ENCODE measurements at places on chromosomes 1 and 21.

DNA sequence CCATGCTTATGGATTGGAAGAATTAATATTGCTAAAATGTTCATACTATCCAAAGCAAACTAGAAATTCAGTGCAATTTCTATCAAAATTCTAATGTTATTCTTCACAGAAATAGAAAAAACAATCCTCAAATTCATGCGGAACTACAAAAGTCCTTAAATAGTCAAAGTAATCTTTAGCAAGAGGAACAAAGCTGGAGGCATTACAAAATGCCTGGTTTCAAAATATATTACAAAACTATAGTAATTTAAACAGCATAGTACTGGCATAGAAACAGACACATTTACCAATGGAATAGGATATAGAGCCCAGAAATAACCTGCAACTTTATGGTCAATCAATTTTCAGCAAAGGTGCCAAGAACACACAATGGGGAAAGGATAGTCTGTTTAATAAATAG lies 3.8 kb downstream of the CTSS start:
- DNase-seq = no peak

DNA sequence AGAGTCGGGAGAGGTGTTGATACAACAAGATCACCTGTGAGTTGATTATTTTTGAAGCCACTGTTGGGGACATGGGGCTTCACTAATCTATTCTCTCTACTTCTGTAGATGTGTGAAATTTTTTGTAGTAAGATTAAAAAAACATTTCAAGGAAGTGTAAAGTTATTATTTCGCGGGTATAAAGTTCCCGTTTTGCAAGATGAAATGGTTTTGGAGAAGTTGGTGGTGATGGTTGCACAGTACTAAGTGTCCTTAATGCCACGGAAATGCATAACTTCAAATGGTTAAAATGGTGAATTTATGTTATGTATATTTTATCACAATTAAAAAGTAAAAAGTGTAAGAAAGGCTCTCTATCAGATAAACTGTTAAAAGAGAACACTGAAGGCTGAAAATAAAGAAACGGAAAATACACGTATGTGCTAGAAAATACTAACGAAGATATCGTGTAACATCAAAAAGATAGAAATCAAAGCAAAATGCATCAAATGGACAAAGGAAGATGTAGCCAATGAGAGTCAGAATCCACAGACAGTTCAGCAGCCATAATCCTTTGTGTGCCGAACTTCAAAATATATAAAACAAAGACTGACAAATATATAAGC lies 2.9 kb upstream of the ITGB2 start:
- DNase-seq = no peak

- no peak for DNase-seq
Measured at GRCh38 chr1:226864311-226864710, 6.1 kb upstream of the PSEN2 start.

GRCh38 chr1:15683345-15684039 lies 628 bp upstream of the PLEKHM2 start:
- DNase-seq = no peak

DNA sequence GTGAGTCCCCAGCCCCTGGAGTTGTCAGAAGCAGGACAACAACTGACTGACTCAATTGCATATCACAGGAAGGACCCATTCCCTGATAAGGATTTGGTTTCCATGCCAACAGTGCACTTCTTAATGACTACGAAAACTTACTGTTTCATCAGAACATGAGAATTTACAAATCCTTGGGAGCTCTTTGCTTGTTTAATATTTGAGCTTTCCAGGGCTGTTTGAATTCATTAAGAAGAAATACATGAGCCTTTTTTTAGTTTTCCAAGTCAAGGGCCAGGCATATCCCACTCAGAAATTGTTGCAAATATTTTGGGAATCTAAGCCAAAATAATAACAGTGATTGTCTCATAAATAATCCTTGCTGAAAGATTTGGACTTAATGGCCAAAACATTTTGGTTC lies 27.2 kb upstream of the COL24A1 start:
- DNase-seq = no peak

DNA sequence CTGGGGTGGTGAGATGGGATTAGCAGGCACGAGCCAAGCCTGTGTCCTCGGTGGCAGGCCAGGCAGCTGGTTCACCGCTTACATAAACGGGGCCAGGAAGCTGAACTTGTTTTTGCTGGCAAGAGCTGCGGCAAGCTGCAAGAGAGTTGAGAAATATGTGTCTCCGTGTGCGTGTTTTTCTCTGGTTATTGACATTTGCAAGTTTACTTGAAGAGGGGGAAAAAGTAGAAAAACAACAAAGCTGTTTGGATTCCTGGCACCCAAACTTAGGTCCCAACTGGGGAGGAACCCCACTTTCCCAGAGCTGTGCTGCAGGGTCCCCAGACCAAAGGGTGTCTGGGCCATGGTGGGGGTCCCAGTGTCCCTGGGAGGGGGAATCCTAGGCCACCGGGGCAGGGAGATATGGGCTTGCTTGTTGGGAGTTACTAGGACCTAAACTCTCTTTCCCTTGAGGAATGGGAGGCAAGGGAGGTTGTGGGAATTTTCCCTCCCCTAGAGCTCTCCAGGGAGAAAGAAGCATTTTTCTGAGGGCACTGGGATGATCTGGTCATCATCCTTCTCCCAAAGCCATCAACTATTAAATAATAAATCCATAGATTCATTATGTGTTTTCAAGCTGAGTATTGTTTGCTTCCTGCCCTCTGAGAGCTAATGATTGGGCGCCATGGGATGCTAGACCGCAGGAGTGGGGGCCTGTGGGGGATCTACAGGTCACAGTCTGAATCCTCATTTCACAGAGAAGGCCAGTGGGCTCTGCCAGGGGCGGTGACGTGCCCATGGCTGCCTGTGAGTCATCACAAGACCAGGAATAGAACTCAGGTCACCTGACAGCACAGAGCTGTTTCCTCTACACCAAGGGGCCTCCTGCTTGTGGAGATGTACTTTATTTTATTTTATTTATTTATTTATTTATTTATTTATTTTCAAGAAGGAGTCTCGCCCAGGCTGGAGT lies 14.8 kb downstream of the IL6R start:
- peak; percentile 85 for DNase-seq

Measured in EL (cell line).